Suprapubic skin (tissue), 4 donors: ENCODE measurements at places on chromosomes 4 and X.
A peak's percentile ranks its signal among the peaks of the same experiment; 100 is the strongest.

DNA sequence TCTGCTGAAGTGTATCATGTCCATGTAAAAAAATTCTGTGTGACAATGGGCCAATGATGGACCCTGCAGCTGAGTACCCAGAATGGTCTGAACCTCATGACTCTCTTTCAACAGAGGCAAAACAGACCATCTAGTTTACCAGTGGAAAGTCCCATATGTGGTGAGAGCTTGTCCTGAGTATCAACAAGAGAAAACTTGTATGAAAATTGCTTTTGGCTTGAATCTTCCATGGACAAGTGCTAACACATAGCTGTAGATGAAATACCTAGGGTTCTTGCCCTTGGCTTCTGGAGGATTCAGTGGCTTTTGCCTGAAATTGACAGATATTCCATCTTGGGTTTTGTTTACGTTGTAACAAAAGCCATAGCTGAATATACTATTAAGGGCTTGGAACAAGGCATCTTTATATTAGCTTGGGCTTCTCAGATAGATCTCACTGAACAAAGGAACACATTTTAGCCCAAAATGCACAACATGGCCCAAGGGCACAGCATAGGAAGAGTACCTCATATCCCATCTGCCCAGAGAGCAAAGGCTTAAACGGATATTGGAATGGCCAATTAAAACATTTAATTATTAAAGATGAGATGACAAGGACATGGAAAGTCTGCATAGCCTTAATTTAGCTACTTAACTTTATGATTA is 128.5 kb upstream of the HPGD start:
- H3K36me3 ChIP-seq: no peaks in the 10 kb centered on the region
- no peaks in the 10 kb centered on the region for H3K27me3 ChIP-seq
- H3K27ac ChIP-seq: no peak overlapping the region
- H3K4me3 ChIP-seq: no peak overlapping the region
- DNase-seq: no peak

DNA sequence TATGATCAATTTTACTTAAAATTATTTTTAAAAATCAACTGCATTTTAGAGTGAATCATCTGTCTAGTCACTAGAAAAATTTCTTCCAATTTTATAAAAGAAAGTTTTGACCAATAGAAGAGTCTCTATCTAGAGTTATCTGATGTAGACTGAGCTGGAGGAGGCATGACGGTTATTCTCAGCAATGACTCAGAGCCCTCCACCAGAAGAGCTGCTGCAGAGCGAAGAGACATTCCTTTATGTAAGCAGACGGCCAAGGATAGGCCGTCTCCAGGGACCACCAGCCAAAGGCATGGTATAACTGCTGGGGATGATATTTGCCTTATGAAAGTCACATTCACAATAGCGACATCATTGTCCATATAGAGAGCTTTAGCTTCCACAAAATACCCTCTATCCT is 23.0 kb downstream of the LDB2 start:
- H3K27me3 ChIP-seq: no peaks in the 10 kb centered on the region
- H3K4me3 ChIP-seq: no peak overlapping the region
- no peaks in the 10 kb centered on the region for H3K36me3 ChIP-seq
- H3K27ac ChIP-seq: no peak overlapping the region

- DNase-seq: no peak
- H3K4me3 ChIP-seq: no peak overlapping the region
- no peaks in the 10 kb centered on the region for H3K36me3 ChIP-seq
- no peaks in the 10 kb centered on the region for H3K4me1 ChIP-seq
- no peaks in the 10 kb centered on the region for H3K27me3 ChIP-seq
Observed at GRCh38 chr4:78528327-78528726, 23.2 kb upstream of the ANXA3 start.

GRCh38 chrX:123083924-123084323 is 100.2 kb upstream of the GRIA3 start:
- H3K4me1 ChIP-seq: no peaks in the 10 kb centered on the region
- H3K27ac ChIP-seq: no peak overlapping the region
- H3K36me3 ChIP-seq: no peaks in the 10 kb centered on the region
- no peak for DNase-seq
- no peaks in the 10 kb centered on the region for H3K27me3 ChIP-seq

DNA sequence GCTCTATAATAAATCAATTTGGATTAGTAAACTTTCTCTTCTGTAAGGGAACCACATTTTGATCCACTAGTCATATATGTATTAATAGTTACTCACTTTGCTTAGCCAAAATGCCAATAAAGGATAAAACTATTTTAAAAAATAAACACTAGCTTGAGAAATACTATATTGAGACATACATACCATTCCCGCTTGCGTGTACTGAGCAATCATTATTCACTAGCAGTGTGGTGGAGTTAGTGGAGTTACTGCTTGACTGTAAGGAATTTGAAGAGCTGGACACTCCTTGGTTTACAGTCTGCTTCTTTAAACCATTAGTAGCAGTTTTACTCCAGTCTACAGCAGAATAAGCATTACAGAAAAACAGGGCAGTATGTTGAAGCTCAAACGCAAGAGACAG is 10.8 kb upstream of the PHKA2 start:
- no peaks in the 10 kb centered on the region for H3K4me1 ChIP-seq
- no peak overlapping the region for H3K4me3 ChIP-seq
- H3K27ac ChIP-seq: no peak overlapping the region
- H3K36me3 ChIP-seq: no peaks in the 10 kb centered on the region
- DNase-seq: no peak
- H3K27me3 ChIP-seq: no peaks in the 10 kb centered on the region

DNA sequence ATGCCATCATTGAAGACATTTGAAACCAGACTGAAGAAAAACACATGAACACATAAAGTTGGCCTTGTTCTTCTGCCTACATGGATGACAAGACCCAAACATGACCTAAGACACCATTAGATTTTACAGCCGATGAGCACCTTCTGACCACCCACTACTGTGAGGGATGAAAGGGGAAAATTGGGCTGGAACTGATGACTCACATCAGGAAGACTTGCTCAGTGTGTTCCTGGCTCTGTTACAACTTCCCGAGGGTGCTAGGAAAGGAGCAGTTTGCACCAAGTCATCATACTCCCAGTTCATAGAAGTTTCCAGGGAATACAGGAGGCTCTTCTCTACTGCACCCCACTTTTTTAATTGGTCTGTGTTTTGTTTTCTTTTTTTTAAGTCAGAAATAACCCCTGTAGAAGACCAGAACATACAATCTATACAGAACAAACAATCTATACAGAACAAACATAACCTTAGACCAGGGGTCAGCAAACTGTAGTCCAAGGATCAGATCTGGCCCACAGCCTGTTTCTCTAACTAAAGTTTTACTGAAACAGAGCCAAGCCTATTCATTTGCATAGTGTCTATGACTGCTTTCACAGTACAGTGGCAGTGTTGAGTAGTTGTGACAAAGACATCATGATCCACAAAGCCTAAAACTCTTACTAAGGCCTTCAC is 25.3 kb downstream of the BTC start:
- H3K27me3 ChIP-seq: no peaks in the 10 kb centered on the region
- DNase-seq: no peak
- H3K27ac ChIP-seq: no peak overlapping the region
- no peaks in the 10 kb centered on the region for H3K4me1 ChIP-seq
- H3K4me3 ChIP-seq: no peak overlapping the region
- H3K36me3 ChIP-seq: no peaks in the 10 kb centered on the region

DNA sequence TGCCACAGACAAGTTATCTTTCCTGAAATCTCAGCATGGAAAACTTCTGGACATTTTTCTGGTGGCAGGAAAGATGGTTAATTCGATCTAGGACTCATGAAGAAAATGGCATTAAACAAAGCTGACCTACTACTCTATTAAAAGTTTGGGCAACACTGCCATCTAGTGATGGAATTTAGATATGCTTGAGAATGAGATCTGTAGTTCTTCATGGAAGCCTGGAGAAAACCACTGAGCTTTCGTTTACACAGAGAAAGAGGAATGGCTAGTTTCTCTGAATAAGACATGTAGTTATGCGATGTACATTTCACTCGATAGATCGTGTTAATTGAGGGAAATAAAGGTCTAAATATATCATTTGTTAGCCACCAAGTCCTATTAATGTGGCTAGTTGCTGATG is 51.7 kb upstream of the CHRDL1 start:
- no peaks in the 10 kb centered on the region for H3K27me3 ChIP-seq
- no peaks in the 10 kb centered on the region for H3K4me1 ChIP-seq
- H3K4me3 ChIP-seq: no peak overlapping the region

- DNase-seq: no peak
- H3K27ac ChIP-seq: no peak overlapping the region
- no peak overlapping the region for H3K4me3 ChIP-seq
- H3K4me1 ChIP-seq: no peaks in the 10 kb centered on the region
Observed at GRCh38 chr4:27100713-27101112, 240.1 kb downstream of the STIM2 start.

GRCh38 chrX:31240982-31241381 is 169.1 kb upstream of the FTHL17 start:
- peaks cover under 1% of the 10 kb centered on the region for H3K4me1 ChIP-seq
- no peak overlapping the region for H3K27ac ChIP-seq
- H3K4me3 ChIP-seq: no peak overlapping the region
- H3K36me3 ChIP-seq: no peaks in the 10 kb centered on the region
- no peaks in the 10 kb centered on the region for H3K27me3 ChIP-seq

DNA sequence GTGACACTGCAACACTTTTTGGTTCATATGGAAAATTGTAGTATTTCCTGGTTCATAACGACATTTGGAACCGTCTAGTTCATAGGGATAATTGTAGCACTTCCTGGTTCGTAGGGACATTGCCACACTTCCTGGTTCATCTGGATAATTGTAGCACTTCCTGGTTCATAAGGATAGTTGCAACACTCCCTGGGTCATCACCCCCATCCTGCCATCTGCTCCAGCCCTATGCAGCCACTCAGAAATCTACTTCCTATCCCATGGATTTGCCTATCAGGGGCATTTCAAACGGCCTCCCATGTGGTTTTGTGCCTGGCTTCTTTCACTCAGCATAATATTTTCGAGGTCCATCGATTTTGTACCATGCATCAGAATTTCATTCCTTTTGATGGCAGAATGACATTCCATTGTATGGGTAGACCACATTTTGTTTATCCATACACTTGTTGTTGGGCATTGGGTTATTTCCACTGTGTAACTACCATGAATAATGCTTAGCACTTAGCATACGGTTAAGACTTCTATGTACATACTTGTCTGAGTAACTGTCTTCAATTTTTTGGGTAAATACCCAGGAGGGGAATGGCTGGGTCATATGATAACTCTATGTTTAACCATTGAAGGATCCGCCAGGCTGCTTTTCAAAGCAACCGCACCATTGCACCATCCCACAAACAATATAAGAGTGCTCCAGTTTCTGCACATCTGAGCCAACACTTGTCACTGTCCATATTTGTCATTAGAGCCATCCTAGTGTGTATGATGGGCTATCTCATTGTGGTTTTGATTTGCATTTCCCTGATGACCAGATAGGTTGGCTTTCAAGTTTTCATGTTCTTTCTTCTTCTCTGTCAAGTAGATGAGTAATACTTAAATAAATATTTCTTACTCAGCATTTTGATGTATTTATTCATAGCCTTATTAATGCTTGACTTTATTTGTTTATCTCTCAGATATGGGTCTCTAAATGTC is 58.3 kb upstream of the CD99 start:
- DNase-seq: no peak
- no peaks in the 10 kb centered on the region for H3K4me1 ChIP-seq
- no peak overlapping the region for H3K4me3 ChIP-seq
- peaks cover 12% of the 10 kb centered on the region for H3K36me3 ChIP-seq
- no peak overlapping the region for H3K27ac ChIP-seq

DNA sequence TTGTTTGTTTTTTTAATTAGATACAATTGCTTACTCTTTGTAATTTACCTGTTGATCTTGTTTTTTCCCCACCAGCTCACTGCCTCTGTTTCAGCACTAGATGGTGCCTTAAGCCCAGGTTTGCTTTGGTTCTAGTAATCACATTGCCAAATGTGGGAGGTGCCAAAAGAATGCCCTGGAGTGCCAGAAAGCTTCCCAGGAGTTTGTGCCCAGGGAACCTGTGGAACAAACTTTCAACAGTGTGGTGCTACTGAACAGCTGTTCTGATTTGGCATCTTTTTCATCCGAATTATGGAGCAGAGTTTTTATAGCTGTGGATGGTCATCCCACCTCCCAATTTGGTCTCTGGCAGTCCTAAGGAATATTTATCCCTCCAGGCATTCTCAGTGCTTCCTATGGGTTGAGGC is 1000.7 kb downstream of the STIM2 start:
- H3K4me1 ChIP-seq: no peaks in the 10 kb centered on the region
- H3K4me3 ChIP-seq: no peak overlapping the region
- no peaks in the 10 kb centered on the region for H3K27me3 ChIP-seq
- no peak for DNase-seq

GRCh38 chr4:152422817-152423320 is 113.0 kb downstream of the FBXW7 start:
- H3K27ac ChIP-seq: no peak overlapping the region
- no peaks in the 10 kb centered on the region for H3K36me3 ChIP-seq
- H3K27me3 ChIP-seq: no peaks in the 10 kb centered on the region

GRCh38 chr4:119894650-119895208 is 171.9 kb downstream of the MAD2L1 start:
- H3K27ac ChIP-seq: no peak overlapping the region
- DNase-seq: no peak
- H3K36me3 ChIP-seq: no peaks in the 10 kb centered on the region
- H3K4me1 ChIP-seq: no peaks in the 10 kb centered on the region
- no peak overlapping the region for H3K4me3 ChIP-seq

DNA sequence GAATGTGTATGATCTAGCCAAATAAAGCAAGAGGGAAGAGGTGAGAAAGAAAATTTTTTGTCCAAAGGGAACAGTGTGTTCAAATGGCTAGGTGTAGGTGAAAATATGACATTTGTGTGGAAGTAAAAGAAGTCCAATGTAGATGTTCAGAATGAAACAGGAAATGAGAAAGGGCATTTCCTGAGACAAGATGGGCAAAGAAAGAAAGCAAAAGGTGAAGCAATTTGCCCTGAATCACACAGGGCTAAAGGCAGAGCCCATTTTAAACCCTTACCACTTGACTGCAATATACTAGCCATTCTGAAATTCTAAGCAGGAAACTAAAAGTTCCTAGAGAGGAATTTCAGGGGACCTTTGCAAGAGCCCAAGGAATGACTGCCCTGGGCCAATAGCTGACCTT is 36.0 kb downstream of the CLOCK start:
- H3K27ac ChIP-seq: no peak overlapping the region
- H3K27me3 ChIP-seq: no peaks in the 10 kb centered on the region
- no peaks in the 10 kb centered on the region for H3K4me1 ChIP-seq

DNA sequence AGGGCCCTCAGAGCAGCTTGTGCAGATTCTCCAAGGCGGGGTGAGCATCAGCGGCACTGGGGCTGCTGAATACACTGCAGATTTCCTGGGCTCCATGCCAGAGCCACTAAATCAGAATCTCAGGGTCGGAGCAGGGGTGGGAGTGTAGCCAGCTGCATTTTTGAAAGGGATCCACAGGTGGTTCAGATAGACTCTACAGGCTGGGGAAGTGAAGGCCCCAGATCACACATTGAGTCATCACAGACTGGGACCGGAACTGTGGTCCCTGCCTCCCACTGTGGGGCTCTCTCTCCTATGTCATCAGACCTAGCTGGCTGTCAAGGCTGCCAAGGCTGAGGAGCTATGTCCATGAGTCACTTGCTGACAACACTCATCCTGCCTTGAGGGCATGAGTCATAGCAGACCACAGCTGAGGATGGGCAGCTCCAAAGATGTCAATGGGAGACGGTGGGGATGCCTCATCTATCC is 162.3 kb upstream of the MAMLD1 start:
- peak; percentile 83 for DNase-seq
- no peak overlapping the region for H3K4me3 ChIP-seq
- H3K4me1 ChIP-seq: peaks cover 3% of the 10 kb centered on the region
- no peak overlapping the region for H3K27ac ChIP-seq
- H3K27me3 ChIP-seq: no peaks in the 10 kb centered on the region

- H3K27ac ChIP-seq: no peak overlapping the region
- no peaks in the 10 kb centered on the region for H3K27me3 ChIP-seq
- no peak for DNase-seq
- peaks cover 37% of the 10 kb centered on the region for H3K4me1 ChIP-seq
Observed at GRCh38 chr4:147620315-147620714, 3.1 kb downstream of the TMEM184C start.
